NCI-H2171 (cell line): ENCODE measurements at places on chromosomes 6 and 20.

DNA sequence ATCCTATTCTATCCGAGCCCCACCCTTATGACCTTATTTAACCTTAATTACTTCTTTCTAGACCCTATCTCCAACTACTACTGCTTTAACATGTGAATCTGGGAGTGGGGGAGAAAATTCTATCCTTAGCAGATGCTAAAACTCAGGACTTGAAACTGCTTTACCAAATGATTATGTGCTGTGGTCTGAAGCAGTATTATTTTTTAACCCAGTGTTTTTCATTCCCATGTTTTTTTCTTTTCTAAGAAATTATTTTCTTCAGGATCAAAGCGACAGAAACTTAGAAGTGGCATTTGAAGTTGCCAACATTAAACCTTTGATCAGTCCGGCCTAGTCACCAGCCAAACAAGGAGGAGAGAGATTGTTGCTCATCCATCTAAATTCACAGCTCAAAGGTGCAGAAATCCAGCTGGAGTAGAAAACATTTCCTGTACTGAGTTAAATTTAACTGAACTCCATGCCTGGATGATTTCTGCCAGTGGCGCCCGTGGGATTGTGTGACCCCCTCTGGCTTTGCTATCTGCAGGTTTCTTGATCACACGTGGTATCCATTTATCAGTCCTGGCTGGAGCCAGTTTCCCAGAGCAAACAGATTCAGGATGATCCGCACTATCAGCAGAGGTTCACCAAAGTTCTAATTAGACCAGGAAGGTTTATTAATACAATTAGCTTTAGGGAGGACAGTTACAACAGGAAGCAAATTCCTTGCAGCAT lies 300.5 kb downstream of the PLCB1 start:
- DNase-seq, result no peak

GRCh38 chr6:80209430-80209829 lies 103.0 kb downstream of the BCKDHB start:
- DNase-seq, result no peak

DNA sequence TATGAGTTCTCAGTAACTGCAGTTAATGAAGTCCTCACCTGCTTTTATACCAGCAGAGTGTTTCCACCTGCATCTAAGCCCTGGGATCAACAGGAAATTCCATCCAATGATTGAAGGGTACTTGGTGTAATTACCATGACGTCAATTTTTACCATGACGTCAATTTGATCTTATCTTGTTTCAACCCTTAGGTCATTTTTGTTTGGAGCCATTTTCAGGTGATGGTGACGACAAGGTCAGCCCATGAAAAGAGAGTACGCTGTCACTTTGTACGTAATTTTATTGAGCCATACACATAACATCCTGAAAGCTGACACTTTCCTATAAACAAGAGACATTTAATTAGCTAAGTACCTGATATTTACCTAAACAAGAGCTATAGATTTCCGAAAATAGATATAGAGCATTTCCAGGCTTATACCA lies at the start of gene CGA:
Gene CGA (minus strand): TSS at position 20 of the 423 bp plus-strand sequence. CDS start 6,906 bp downstream, outside the sequence.
- DNase-seq, result no peak

GRCh38 chr6:2863901-2864300 lies 22.2 kb upstream of the SERPINB1 start:
- DNase-seq, result no peak
